ENCODE measurements at places on chromosomes 11 and 22.

DNA sequence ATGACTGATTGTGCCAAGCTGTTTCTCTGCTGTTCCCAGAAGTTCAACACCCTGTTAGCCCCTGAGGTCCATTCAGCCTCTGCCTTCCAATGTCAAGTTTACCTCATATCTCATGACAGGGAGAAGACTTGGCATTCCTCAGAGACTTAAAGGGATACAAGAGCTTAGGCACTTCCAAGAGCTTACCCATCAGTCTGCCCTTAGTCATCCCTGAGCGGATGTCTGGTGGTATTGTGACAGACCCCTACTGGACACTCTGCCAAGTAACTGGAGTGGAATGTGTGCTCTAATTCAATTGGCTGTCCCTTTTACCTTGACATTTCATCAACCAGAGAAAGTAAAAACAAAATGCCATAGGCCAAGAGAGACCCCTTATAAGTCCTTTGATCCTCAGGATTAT, 151.5 kb downstream of the AASDHPPT start:
- no peak for DNase-seq

- no peak for DNase-seq
Observed at GRCh38 chr22:36149441-36149840, 11.1 kb downstream of the APOL3 start.

GRCh38 chr11:29364006-29364405, 652.8 kb downstream of the KCNA4 start:
- no peak for DNase-seq

DNA sequence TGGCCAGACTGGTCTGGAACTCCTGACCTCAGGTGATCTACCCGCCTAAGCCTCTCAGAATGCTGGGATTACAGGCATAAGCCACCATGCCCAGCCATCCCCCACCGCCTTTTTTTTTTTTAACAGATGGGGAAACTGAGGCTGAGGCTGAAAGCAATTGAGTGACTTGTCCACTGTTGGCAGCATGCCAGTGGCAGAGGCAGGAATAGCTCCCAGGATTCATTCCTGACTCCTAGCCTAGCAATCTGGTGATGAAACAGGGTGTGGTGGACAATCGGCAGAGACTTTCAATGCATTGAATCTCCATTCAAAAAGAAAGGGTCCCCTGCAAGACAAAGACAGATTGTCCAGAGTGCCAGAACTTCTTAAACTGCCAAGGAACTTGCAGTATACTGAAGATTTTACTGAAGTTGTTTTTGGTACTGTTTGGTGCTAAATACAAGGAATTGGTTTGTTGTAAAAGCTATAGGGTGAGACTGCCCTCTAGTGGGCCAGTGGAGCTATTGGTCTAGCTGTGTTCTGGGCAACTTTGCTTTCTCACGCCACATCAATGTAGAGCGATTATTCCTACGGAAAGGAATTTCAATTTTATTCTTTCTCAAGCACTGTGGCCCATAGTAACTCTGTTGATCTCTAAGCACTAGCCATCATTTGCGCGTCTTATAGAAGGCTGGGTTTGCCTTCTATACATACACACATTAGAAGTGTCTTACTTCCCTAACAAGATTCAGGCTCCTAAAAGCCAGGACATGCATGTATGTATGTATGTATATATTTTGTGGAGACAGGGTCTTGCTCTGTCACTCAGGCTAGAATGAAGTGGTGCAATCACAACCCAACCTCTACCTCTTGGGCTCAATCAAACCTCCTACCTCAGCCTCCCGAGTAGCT, 21.0 kb downstream of the C22orf31 start:
- DNase-seq: peak; percentile 36

GRCh38 chr11:112828421-112828820, 132.8 kb upstream of the NCAM1 start:
- DNase-seq: no peak

DNA sequence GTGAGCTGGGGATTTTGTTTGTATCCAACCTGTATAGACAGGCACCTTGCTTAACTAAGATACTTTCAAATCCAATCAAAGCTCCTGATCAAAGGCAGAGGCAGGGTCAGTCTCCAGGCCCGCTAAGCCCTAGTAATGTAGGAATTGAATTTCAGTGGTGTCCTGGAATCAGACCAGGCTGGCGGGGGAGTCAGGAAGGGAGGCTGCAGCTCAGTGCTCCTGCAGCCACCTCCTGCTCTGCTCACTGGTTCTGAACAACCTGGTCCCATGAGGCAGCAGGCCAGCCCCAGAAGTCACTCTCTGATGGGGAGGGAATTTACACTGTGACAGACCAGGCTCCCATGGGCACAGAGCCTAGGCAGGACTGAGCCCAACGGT, 38.5 kb upstream of the GALNT18 start:
- no peak for DNase-seq

- DNase-seq: no peak
Observed at GRCh38 chr11:65771589-65772112, 9.1 kb downstream of the AP5B1 start.

DNA sequence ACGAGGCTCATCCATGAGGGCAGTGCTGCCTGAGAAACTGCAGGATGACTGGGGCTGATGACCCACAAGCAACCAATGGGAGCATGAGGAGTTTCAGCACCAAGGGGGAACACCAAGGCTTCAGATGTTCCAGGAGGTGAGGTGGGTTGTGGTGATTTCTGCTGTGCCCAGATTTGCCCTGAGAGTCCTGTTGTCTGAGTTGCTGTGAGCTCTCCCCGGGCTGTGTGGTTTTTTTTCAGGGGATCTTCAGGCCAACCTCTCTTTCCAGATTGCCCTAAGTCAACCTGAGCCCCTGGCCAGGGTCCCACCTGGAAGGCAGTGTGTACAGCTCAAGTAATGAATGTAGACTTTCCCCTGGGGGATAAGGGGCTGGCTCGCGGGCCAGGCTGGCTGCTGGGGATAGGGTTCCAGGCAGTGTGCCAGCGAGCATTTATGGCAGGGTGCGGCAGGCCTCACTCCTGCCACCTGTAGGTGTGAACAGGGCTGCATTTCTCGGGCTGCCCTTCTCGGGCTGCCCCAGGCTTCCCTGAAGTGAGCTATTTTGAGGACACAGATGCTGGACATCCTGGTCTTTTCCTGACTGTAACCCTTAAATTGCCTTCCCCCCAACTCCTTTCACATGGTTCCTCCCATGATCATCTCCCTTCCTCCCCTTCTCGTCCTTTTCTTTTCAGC, 9.8 kb downstream of the SLC22A6 start:
- no peak for DNase-seq

- no peak for DNase-seq
Observed at GRCh38 chr22:19121631-19122142, 525 bp downstream of the DGCR2 start.

DNA sequence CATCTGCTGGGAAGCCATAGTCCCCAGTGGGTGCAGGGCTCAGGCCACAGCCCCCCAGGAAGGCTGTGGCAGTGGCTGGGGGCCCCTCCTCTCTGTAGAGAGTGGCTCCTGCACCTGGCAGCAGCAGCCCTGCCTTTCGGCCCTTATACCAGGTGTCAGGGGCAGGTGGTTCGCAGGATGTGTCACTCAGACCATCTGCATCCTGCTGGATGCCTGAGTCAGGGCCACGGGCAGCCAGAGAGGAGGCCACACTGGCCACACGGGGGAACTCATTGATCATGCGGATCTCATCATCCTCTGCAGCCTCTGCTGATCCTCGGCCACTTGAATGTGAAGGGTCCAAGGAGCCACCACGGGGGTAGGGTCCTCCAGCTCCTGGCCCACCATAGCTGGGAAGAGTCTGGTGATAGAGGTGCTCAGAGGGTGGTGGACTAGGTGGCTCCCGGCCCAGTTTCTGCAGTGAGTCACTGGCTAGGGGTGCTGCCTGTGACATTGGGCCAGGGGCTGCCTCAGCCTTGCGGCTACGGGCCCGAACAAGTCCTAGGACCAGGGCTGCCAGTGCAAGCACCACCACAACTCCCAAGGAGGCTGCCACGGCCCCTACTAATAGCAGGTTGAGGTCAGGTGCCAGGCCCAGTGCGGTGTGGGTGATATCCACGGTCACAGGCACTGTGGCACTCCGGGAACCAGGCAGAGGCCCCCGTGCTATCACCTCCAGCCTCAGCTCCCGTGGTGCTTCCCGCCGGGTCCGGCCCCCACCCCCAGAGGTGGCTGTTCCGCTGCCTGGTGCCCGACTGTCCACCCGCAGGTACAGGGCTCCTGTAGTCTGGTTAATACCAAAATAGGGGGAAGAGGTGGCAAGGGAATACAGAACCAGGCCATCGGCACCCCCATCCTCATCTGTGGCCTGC, 3.3 kb upstream of the TPP1 start:
- no peak for DNase-seq

DNA sequence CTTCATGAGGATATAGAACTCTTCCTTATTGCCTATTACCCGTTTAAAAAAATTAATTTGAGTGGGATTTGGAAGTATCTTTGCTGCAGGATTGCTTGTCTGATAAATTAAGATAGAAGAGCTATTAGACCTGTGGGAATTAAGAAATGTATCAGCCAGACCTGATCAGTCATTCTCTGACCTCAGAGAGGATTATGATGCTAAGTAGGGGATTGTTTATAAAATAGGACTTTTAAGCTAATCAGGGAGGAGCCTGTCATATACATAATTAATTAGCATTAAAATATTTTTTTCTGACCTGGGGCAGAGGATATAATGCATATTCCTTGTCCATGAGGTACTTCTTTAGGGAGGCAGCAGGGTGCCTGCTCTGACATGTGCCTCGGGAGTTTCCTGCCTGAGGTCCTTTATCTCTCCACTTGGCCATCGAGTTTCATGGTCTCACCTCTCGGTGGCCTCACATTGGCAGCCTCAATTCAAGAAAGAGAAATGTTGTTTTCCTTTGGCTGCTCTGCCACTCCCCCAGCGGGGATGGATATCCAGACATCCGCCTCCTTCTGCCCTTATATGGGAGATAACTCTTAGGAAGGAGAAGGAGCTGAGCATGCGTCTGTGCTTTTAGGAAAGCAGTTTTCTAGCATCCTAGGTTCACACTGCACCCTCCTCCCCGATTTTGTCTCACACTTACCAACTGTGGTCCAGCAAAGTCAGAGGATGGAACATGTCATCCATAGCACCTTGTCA, 41.1 kb downstream of the DIXDC1 start:
- DNase-seq: no peak

- DNase-seq: no peak
Observed at GRCh38 chr11:26028393-26028911, 303.5 kb upstream of the ANO3 start.

GRCh38 chr22:31841078-31841827, 87.4 kb downstream of the DEPDC5 start:
- DNase-seq: no peak

GRCh38 chr11:64604458-64605243, 13.6 kb downstream of the SLC22A12 start:
- no peak for DNase-seq

DNA sequence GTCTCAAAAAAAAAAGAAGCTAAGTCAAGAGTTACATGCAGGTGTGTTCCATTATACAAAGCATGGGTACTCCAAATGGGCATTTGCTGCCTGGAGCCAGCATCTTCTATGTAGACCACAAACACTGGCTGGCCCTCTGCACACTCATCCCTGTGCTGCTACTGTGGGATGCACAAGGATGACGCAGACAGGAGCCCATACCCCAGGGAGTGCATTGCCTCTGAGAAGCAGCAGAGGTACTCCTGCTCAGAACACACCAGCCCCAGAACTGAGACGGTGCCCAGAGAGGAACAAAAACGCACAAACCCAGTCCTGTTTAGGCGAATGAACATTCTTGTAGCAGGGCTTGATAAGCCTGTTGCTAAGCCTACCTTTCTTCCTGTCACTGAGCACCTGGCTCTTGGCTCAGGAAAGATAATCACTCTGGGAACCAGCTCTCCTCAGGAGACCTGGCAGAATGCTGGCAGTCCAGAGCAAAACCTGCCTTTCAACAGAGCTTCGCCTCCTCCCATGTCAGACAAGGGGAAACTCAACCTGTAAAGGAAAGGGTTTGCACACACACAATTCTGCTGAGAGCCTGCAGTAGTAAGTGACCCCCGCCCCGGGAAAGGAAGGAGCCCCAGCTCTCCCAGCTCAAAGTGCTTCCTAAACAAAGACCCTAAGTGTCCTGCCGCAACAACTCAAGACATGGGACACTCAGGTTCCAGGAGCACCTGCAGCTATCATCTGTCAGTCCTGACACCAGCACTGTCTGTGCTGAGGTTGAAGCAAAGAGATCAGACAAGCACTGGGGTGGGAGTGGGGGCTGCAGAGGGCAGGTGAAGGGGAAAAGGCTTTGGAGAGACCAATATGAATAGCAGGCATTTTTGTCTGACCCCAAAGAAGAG, 145.7 kb downstream of the TENM4 start:
- DNase-seq: no peak

DNA sequence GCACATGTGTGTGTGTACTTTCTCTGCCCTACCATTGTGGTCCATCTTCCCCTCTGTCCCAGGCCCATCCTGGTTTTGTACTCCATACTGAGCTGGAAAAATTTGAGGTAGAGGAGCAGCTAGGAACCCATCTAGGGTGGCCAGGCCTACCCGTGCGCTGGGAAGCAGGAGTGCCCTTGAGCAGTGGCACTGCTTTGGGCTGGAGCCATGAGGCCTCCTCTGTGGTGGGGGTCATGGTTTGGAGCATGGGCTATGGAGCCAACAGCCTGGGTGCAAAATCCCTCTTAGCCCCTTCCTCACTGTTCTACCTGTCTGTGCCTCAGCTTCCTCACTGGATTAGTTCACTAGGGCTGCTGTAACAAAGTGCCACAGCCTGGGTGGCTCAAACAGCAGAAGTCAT, 21.9 kb upstream of the ALG8 start:
- no peak for DNase-seq

DNA sequence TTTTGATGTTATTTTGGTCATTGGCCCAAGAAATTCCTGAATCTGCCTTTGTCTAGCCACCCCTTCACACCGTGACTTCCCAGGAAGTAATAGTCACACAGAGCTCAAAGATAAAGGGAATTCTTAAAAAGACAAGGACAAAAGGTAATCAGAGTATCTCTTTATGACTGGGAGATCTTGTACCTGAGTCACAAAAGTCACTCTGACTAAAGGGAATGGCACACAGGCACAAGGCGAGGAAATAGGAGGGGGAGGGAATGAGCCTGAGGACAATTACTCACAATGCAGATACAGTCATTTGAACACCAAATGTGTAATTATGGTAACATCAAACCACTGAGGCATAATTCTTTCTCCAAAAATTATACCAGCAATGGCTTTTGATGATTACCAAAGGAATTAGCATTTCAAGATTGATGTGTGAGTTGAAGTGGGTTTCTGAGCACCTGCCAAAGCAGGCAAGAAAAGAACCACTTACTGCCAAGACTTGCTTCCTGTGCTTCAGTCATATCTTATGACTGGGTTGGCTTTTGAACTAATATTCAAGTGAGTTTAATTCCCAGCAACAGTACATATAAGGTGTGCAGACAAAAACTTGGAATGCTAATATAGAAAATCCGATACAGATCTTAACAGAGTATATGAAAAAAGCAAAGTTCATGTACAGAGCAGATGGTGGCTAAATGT, 856.4 kb downstream of the LRRC4C start:
- no peak for DNase-seq

- no peak for DNase-seq
Observed at GRCh38 chr11:72380132-72380503, 54.2 kb downstream of the CLPB start.

DNA sequence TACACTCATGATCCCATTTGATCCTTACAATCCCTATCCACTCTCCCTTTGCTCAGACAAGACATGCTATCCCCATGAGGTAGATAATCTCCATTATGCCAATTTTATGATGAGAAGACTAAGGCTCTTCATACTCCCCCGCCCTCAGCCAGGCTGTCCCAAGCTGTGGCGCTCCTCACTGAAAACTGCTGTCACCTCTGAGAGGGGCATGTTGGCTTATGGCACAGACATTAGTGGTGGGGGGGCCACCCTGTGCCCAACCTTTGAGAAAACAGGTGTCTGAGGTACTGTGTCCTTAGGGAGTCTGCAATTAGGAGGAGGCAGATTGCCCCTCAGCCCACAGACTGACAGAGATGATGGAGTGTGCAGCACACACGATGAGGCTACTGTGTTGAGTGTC, 2.4 kb downstream of the DDTL start:
- no peak for DNase-seq
